ENCODE measurements at places on chromosomes 16 and 17.

DNA sequence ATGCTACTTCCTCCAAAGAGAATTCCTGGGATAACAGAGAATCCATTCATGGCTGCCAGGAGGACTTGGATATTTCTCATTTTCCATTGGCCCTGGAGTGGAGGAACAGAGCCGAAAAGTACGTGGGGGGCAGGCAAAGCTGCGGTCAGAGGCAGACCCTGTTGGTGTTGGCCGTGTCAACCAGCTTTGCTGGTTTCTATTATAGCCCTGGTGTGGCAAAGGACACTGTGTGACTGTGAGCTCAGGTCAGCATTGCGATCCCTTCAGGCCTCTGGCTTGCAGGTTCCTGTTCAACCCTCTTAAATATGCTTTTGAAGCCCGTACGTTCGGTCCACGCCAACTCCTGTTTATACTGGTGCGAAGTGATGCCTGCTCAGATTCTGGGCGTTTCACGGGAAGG is 596.2 kb downstream of the MAF start:
- no peak for DNase-seq

DNA sequence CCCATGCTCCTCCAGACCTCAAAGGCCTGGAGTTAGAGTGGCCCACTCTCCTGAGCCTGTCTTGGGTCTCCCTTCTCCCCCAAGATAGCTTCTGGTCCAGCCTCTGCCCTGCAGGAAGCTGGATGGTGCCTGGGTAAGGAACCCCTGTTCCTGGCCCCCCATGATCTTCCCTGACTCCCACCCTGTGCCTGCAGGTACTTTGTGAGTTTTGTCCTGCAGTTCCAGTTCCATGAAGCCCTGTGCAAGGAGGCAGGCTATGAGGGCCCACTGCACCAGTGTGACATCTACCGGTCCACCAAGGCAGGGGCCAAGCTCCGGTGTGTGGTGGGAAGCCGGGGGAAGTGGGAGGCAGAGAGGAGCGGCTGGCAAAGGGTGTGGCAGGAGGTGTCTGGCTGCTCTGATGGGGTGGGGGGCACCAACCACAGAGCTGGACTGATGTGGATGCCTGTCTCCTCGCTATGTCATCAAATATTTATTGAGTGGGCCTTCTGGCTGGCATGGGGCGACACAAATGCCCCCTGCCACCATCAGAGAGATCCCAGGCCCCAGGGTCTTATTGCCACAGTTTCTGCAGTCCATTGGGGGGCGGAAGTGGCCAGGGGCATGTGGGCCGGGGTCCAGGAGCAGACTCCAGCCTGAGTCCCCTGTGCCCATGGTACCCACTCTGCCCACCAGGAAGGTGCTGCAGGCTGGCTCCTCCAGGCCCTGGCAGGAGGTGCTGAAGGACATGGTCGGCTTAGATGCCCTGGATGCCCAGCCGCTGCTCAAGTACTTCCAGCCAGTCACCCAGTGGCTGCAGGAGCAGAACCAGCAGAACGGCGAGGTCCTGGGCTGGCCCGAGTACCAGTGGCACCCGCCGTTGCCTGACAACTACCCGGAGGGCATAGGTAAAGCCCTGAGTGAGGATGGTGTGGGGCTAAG is 7.1 kb downstream of the ACE start:
- DNase-seq = no peak

- DNase-seq = no peak
Measured at GRCh38 chr16:50509521-50510341, 38.5 kb upstream of the NKD1 start.

DNA sequence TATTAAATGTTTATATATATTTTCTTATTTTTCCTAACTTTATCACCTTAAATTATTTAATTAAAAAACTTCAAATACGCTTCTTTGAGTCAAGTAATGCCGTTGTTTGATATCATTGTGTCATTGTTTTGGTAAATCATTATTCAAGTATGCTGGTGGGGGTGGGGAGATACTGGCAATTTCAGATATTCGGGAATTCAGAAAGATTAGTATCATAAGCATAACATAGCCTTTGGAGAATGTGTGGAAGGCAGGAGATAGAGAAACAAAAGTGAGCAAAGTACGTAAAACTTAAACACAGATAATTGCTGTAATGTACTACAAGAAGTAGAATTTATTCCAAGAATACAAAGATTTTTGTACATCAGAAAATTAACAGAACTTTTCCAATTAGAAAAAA is 49.8 kb downstream of the TANC2 start:
- DNase-seq = no peak

GRCh38 chr16:347203-347602 is 5.3 kb downstream of the AXIN1 start:
- no peak for DNase-seq

DNA sequence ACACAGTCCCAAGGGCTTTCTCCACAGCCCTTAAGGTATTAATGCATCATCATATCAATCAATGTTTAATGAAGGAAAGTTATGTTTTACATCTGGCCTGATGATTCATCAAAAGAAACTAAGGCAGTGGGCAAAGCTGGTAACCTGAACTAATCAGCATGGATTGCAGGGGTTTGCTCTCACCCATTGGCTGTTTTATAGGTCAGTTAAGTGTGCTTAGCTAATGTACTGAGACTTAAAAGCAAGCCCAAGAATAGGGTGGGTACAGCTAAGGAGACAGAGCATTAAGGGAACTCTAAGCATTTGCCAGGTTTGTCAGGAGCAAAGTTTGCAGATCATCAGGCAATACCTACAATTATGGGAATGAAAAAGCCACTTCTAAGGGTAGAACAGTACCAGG is 1247.6 kb downstream of the CDH8 start:
- no peak for DNase-seq

GRCh38 chr17:4497101-4497824 is 1.4 kb upstream of the SPNS2 start:
- no peak for DNase-seq

DNA sequence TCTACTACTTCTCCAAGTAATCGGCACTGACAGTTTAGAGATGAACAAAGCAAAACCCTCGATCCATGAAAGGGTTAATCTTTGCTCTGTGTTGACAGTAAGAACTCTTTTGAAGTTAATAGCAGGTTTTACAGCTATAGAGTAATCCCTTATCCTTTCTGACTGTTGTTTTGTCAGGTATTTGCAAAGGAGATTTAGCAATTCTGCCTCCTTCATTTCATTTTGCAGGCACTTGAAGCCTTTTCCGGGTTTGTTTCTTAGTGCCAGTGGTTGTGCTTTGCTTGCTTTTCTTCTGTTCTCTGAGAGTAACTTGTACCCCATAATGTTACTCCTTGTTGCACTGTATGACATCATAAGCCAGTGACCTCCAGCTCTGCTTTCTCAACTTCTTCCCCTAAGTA is 64.5 kb downstream of the TANGO6 start:
- DNase-seq = no peak

- no peak for DNase-seq
Measured at GRCh38 chr17:8222380-8222629, 11.9 kb upstream of the AURKB start.

DNA sequence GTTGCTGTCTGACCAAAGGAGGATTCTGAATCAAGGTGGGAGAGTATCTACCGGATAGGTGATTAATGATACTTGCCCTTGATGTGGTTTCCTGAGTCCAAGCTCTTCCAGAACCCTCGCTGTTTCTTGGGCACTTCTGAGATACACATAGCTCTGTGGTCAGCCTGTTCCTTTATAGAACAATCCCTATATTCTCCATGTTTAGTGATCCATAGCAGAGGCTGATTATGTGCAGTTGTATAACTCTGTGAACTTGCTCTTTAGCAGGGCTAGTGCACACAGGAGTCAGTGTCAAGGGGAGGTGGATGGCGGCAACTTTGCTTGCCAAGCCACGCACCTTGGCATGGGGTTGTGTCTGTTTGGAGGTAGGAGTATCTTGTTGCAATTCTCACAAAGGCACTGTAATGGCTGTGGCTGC is 36.1 kb downstream of the ARL4D start:
- DNase-seq = no peak

DNA sequence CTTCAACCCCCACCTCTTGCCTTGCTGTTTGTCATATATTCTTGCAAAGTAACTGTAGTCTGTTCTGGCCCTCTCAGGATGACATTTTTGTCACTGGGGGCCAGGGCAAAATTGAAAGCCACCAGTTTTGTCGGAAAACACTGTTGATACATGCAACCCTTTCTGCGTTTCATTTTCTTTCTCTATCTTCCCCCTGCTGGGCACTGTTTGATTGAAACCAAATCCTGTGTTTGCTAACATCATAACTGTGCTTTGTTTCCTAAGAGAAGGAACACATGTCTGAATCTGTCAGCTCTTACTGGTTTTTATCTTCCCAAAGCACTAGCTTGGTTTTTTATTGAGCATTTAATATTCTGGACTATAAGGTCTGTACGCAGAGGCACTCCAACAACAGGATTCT is 11.7 kb upstream of the CPPED1 start:
- no peak for DNase-seq

GRCh38 chr17:57614742-57615141 is 130.4 kb downstream of the CCDC182 start:
- DNase-seq = no peak

DNA sequence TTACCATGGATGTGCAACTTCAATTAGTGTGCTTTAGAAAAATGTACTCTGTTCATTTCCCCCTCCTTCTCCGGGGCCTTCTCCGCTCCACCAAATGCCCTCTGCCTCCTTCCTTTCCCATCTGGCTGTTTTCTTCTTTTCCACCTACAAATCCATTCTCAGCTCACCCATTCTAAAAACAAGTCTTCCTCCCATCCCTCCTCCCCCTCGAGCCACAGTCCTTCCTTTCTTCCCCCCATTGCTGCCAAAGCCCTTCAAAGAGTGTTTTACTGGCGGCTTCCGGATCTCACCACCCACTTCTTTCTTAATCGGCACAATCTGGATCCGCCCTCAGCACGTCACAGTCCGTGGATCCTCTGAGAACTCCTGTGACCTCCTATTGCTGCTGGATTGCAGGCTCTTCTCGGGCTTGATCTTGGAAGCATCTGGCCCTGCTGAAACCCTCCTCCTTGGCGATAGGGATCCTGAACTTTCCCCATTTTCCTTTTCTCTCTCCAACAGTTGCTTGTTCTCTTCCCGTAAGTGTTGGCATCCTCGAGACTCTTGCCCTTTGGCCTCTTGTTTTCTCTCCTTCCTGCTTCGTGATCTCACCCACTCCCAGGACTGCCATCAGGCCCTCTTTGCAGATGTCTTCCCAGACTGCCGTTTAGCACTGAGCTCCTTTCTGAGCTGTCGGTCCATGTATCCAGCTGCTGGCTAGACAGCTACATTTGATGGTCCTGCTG is 36.0 kb upstream of the FBXO47 start:
- peak; percentile 9 for DNase-seq

DNA sequence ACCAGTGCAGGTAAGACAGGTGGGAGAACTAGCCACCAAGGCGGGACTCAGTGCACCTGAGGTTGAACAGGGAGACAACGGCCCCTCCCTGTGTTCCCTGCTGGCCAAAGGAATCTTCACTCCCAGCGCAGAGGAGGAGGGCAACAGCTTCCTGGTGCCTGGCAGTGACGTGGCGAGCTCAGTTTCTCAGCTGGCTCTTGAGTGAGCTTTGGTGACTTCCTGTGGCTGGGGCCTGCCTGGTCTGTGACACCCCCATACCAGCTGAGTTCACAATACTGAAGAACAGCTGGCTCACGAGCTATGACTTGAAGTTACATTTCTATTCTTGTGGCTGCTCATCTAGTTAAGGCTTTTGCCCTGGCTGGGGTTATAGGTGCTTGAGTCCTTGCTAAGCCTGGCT is 26.1 kb downstream of the WNT9B start:
- DNase-seq = no peak

GRCh38 chr17:78332991-78333390 is 26.9 kb downstream of the SOCS3 start:
- no peak for DNase-seq

- DNase-seq = no peak
Measured at GRCh38 chr17:30519707-30520106, 42.5 kb downstream of the GOSR1 start.

DNA sequence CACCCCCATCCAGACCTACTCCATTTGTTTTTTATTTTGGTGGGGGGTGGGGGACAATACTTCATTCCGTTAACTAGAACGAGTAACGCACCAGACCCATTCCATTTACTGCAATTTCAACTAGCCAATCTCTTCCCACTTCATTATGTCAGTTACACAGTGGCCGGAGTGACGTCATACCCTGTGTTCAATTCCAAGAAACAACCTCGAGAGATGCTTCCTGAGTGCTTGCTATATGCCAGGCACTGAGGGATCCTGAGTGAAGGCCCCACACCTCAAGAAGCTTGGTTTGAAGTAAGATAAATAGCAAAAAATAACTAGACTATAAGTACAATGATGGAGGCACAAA is 9.1 kb upstream of the SIAH1 start:
- DNase-seq = no peak

- DNase-seq = peak; percentile 53
Measured at GRCh38 chr16:592518-593306, 2.8 kb downstream of the RAB40C start.

- no peak for DNase-seq
Measured at GRCh38 chr16:50154420-50154950, 1.4 kb downstream of the TENT4B start.

DNA sequence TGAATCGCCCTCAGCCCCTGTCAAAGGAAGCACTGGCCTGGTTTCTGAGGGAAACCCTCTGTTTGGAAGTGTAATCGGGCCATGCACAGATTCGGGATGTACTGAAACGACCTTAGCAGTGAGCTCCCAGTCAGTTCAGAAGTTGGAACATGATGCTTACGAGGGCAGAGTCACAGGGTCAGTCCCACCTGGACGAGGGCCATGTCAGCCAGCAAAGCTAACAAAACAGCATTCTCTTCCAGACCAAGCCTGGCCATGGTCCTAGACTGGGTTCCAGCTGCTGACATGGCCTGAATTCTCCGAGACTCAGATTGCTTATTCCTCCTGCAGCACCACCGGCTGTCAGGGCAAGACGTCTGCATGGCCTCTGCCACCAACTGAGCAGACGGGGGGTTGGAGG is 192.2 kb upstream of the WSCD1 start:
- peak; percentile 88 for DNase-seq

DNA sequence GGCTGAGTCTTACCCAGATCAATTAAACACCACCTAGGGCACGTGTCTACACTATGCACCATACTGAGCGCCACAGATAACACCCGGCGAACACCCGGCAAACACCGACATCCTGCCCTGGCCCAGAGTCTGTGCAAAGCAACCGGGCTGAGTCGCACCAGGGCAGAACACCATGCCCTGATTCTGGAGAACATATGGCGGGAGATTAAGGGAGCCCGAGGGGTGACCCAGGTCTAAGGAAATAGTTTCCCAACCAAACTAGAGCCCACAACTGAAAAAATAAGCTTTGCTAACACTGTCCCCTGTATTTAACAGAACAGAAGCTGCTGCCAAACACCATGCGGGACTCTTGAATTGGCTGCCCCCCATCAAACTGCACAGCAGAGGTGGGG is 22.1 kb downstream of the MYO18A start:
- DNase-seq = no peak

GRCh38 chr17:39635614-39636176 is 1.2 kb upstream of the STARD3 start:
- no peak for DNase-seq
